ENCODE measurements at places on chromosomes 3 and 15.

GRCh38 chr3:112302150-112302830 is 8.3 kb upstream of the SLC9C1 start:
- DNase-seq: peak; percentile 6

- no peak for DNase-seq
These were observed 374.3 kb downstream of the CTNNB1 start for GRCh38 chr3:41573591-41573990.

GRCh38 chr3:102936511-102937045 is 501.8 kb downstream of the ZPLD1 start:
- no peak for DNase-seq

DNA sequence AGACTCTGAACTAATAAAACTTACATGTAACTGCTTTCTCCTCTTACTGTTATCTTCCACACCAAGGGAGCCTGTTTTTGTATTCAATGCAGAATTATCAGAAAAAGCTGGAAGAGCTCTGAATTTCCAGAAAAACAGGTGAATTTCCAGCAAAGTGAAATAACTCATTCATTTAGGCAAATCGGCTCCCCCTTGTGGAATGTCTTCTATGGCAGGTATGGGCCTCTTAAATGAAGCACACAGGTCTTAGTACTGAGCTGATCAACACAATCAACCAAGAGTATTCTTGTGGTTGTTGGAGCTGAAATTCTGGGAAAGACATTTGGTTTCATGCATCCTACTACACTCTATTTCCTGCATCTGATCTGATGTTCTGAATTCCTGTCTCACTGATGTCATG is 31.0 kb upstream of the PTPRG start:
- DNase-seq: peak; percentile 16

- no peak for DNase-seq
These were observed 117.1 kb downstream of the THSD4 start for GRCh38 chr15:71232411-71232810.

DNA sequence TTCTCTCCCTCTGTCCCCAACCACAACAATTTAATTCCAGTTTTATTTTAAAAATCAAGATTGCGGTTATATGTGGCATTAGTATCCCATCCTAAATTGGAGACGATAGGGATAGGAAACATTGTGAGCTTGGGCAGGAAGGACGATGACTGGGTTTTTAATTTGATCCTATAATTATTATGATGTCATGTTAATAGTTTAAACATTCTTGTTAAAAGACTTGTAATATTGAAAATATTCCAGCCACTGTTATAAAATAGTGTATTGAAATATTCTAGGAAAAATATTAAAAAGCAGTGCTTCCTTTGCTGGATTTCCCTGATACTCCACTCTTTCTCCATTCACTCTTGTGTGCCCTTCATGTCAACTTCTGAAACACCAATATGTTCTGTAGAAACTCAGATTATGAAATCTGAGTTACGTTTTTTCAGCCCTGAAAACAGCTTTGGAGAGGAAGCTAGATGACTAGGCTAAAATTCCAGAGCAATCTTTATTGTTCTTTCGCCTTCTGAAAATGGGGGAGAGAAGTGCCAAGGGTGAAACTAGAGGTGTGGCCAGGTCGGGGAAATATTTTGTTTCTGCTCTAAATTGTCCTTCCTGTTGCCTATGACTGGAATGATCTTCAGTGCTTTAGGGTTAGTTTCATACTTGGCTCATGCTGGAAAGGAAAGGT is 46.1 kb upstream of the MAP3K13 start:
- no peak for DNase-seq

DNA sequence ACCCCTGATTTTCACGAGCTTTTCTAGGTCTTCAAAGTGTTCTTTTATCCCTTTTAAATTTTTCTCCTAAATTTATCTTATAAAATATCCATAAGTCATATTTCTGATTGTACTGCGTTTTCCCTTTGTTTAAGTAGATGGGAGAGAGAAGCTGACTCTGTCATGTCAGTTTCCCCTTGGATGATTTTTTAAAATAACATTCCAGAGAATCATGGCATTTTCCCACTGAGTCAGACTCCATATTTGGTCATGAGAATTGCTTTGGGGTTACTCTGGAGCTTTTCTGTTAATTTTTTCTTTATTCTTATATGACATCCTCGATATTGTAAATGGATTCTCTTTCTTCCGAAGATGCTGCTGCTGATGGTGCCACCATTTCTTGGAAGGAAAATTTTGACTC is 28.6 kb upstream of the UMPS start:
- DNase-seq: no peak

GRCh38 chr3:124272605-124273151 is 280.8 kb upstream of the ROPN1 start:
- DNase-seq: no peak

- DNase-seq: no peak
These were observed 165.4 kb downstream of the MBNL1 start for GRCh38 chr3:152434142-152434541.

- DNase-seq: peak; percentile 12
These were observed 277.2 kb downstream of the CHST2 start for GRCh38 chr3:143396790-143397189.

DNA sequence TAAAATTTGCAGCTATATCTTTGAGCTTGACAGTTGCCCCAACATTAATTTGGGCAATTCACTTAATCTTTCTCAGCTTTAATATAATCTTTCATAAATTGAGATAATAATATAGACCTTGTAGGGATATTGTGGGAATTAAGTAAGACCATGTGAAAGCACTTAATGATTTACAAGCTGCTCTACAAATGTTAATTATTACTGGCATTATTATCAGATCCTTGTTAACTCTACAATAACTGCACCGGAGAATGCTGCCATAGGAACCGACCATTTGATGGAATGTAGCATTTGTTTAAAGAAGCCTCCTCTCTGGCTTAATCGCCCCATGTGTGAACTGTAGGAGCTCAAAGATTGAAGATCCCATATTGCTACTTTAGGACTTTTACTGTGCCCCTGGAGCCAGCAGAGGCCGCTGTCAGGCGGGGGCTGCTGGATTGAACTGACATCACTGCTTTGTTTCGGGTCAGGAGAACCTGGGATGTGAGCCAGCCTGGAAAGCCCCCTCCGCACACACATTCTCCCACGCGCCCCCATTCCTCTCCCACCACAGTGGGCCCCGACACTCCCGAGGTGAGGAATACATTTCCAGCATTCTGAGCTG is 154.2 kb upstream of the TNIK start:
- no peak for DNase-seq

- DNase-seq: no peak
These were observed 3.5 kb downstream of the PDE12 start for GRCh38 chr3:57559526-57559925.

GRCh38 chr3:195911946-195912270 is 3.6 kb upstream of the TNK2 start:
- no peak for DNase-seq

- DNase-seq: no peak
These were observed 798 bp downstream of the GCHFR start for GRCh38 chr15:40764629-40765103.

DNA sequence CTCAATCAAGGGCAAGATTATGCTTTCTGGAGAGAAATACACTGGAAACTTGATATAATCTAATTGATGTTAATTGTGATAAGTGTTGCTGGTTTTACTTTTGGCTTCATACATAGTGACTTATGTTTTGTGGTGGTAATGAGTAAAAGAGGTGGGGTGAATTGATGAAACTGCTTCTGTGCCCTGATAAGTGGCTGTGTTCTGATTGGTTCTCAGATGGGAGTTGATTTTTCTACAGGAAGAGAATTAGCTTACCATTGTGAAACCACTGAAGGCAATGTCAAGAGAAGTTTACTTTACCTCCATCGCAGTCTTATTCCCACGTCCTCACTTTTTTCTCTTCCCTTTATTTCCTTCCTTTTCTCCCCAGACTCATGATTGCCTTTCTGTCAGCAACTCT is 23.8 kb downstream of the TMEM45A start:
- DNase-seq: no peak

- no peak for DNase-seq
These were observed 1369.0 kb downstream of the ZPLD1 start for GRCh38 chr3:103803787-103804186.

- peak; percentile 32 for DNase-seq
These were observed 61.1 kb downstream of the XXYLT1 start for GRCh38 chr3:195209847-195210265.

GRCh38 chr3:52791928-52792327 is 2.7 kb upstream of the ITIH3 start:
- no peak for DNase-seq

DNA sequence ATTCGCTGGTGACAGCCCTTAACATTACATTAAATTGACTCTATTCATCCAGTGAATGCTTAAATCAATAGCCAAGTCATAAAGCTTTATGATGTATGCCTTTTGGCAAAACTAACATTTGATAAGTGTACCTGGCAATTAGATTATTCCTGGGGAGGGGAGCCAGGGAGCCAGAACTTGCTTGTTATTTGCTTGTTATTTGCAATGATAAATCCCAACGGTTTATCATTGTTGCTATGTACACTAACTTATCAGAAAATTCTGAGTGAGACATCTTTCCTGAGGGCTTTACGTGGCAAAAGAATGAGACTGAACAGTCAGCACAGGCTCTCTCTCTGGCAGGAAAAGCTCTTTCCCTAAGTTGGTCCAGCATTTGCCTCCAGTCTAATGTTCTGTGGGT is 35.8 kb upstream of the FBN1 start:
- DNase-seq: no peak

- no peak for DNase-seq
These were observed 7.0 kb downstream of the DET1 start for GRCh38 chr15:88539441-88539840.

DNA sequence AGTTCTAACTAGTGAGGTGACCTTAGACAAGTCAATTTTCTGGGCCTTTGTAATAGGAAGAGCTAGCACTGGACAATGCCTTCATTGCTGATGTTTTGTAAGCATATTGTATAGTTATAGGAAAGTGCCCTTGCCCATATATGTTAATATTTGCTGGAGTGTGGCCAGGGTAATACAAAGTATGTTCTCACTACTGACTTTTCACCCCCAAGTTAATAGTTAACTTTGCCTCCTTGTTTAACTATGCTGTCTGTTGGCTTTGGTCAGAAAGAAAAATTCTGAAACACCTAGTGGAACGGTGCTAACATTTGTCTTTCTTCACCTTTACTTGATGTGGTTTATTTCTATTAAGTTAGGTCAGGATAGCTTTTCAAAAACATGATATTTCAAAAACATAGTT is 287.4 kb upstream of the CTNNB1 start:
- no peak for DNase-seq

- no peak for DNase-seq
These were observed 7.0 kb upstream of the FSTL1 start for GRCh38 chr3:120457827-120458226.

GRCh38 chr3:51706788-51707731 is at the start of gene GRM2:
Gene GRM2, plus strand, starts transcription at chr3:51707068. Its CDS starts 1,916 bp downstream, at chr3:51708984.
- no peak for DNase-seq

DNA sequence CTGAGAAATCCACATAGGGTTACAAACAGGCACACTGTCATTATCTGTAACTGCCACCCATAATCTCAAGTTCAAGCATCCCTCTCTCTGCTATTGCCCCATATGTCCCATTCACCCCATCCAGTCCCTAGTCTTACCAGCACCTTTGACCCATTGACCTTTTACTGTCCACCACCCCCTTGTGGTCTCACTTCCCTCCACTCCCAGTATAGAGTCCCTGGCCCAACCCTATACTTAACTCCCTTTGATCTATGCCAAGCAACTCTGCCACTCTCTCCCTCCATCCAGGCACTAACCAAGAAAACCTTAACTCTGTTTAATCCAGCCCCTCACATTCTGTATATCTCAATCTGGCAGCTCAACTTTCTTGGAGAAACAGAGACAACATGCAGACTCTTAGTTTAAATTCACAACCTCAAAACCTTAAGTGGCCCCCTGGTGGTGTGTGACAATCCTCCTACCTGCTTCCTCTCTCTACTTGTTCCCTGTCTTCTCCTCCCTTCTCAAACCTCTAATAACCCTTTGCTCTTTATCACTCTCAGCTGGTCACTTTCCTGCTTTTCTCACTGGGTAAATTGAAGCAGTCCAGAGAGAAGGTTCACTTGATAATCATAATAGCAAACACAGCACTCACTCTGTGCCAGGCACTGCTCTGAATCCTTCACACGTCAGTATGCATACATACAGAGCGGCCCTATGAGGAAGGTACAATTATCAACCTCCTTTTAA is 162.7 kb downstream of the STT3B start:
- no peak for DNase-seq

DNA sequence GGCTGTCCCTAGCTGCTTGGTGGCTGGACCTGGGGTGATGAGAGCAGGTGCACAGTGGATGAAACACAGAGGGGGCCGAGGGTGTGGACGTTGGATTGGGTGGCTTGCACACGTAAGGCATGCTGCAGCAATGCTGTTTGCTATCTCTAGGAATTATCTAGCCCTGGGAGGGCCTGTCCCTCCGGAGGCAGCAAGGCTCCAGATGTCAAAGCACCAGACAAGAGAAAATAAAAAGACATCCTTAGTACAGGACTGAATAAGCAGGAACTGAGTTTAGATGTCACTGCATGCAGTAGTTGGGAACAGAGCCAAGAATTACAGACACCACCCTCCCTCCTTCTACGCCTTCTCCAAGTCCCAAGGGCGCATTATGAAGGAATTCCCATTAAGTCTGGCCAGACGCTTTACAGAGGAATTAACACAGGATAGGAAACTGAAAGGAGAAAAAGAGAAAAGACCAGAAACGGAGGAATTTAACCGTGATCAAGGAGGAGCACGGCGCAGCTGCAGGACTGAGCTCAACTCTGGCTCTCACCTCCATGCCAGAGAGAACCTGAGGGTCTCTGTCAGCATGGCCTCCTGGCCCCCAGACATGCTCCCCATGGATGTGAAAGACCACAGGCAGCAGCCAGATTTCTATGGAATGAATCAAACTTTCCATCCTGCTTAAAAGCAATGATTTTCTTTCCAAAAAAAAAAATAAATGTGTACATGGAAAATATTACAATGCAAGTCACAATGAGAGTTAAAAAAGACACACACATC is 13.8 kb downstream of the ATP10A start:
- DNase-seq: no peak

- no peak for DNase-seq
These were observed 15.9 kb upstream of the PIAS1 start for GRCh38 chr15:68038246-68038645.

DNA sequence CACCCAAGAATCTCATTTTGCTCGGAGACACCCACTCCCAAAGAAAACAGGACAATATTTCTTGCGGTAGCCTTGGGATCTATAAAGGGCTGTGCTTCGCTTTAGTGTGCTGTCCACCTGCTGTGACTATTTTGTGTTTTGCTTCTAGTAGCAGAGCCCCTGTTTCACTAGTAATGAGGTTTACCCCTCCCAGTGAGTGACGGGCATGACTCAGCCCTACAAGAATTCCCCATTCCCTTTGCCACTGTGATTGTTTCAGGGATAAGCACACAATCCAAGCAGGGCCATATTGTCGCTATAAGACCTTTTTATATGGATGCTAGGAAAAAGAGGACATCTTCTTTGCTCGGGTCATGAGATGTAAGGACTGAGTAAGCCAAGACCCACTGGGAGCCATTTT is 62.5 kb upstream of the FOXB1 start:
- DNase-seq: no peak

- no peak for DNase-seq
These were observed 103.7 kb upstream of the TGFBR2 start for GRCh38 chr3:30502742-30503073.

All from NCI-H524 treated with DMSO at 0.1 percent for 48 hours (cell line).